Stimulated activated naive CD8-positive, alpha-beta T cell treated with anti-CD3 and anti-CD28 coated beads, Interleukin-15, amount 100 ng/mL, for 72 hours (primary cell): ENCODE measurements at places on chromosomes 6 and 20.

DNA sequence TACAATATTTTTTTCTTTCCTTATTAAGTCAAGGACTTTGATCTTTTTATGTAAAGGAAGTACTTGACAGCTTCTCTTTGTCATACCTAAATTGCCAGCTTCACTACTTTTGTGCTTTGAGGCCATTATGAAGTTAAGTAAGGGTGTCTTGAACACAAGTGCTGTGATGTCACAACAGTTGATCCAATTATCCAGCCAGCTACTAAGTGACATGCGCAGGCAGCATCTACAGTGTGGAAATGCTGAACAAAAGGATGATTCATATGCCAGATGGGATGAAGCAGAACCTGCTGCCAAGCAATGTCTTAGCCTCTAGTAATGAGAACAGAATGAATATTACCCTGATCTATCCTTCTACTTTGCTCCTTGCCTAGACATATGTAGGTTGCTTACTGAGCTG lies 68.3 kb upstream of the TMEM244 start:
- DNase-seq, result no peak

GRCh38 chr20:49700411-49701185 lies 13.1 kb downstream of the B4GALT5 start:
- no peak for DNase-seq

- DNase-seq, result no peak
Measured at GRCh38 chr6:46221222-46221793, 50.5 kb upstream of the ENPP5 start.

DNA sequence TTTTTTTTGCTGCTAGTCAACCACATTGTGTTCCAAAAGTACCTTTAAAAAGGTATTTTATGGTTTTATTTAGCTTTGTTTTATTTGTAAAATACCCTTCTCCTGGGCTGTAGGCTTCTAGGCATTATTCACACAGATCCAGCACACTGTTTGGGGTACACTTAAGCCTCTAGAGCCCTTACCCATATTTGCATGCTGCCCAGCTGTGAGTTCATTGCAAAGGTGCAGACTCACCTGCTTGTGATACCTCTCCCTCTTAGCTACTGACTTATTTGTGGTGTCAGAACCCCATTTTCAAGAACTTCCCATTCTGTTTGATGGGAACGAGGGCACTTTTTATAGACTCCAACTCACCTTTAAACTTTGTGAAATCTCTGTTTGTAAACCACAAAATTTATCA lies 69.8 kb downstream of the RIN2 start:
- DNase-seq, result no peak

GRCh38 chr6:38136547-38136946 lies 317.0 kb downstream of the ZFAND3 start:
- no peak for DNase-seq

DNA sequence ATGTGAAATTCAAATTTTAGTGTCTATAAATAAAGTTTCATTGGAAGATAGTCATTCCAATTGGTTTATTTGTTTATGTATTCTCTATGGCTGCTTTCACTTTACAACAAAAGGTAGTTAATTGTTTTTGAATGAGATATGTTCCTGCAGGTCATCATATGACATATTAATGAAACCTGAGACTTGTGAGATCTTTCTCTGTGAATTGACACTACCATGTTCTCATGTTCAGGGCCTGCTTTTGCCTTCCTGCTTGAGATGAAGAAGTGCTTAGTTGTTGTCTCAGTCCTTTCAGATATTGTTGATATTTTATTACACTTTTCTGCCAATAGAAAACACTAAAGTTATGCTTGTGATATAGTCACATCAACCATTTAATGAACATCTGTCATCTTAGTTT lies 132.5 kb downstream of the UTRN start:
- DNase-seq, result no peak

- DNase-seq, result no peak
Measured at GRCh38 chr20:40813029-40813431, 124.0 kb upstream of the MAFB start.

DNA sequence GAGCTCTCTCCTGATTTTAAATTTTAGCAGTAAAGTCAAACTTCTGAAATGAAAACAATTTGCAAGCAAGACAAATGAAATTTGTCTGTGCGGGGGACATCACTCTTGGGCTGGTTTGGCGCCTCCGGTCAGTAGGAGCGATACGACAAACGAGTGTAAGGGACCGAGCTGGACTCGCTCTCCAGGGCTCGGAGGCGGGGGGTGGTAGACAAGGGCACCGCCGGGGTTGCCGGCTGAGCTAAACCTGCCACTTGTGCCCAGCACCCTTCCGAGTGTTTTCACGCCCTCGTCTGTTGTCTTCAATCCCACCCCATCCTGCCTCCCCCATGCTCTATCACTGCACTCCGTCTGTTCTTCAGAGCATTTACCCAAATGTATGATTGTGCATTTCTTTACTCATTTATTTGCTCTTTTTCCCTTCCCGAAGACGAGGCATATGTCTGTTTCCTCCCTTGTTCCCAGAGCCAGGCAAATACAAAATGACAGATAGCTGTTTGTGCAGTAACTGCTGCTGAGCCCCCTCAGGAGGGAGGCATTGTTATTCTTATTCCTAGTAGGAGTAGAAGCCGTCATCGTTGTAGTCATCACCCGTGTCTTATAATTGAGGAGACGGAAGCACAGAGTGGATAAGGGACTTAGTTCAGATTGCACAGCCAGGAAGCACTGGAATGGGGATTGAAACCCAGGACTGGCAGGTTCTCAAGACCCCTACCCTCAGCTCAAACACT lies 62.8 kb upstream of the APCDD1L start:
- no peak for DNase-seq

GRCh38 chr6:159633196-159633595 lies 59.8 kb downstream of the SOD2 start:
- no peak for DNase-seq

DNA sequence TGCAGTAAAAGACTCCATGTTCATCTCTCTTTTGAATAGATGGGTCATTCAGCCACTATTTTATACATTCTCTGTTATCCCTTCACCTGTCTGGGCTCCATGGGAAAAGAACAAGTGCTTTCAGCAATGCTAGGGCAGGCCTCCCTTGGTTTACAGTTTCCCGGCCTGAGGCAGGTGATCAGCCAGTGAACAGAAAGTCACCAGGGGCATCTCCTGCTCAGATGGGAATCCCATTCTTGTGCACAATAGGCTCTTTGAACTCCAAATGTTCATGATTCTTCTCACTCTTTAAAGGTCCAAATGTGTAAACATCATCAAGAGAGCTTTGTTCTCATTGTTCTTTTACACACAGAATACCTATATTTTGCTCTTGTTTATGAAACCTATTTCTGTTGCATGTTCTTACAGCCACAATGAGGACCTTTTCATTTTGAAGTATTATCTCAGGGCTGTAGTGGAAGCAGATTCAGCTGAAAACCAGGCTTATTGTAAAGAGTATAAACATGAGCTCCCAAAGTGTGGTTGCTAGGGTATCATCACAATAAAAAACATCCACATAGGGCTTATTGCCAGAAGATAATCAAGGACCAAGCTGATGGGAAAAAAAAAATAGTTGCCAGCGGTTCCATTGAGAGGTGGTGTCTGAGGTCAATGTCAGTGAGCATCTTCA lies 267.1 kb upstream of the SGK1 start:
- no peak for DNase-seq

GRCh38 chr6:37150314-37150713 lies 19.6 kb upstream of the PIM1 start:
- DNase-seq, result no peak

GRCh38 chr6:75863001-75863400 lies 114.0 kb downstream of the MYO6 start:
- DNase-seq, result no peak

GRCh38 chr6:120496661-120497060 lies 837.6 kb downstream of the TBC1D32 start:
- no peak for DNase-seq

- no peak for DNase-seq
Measured at GRCh38 chr6:169190970-169191369, 62.7 kb downstream of the THBS2 start.

DNA sequence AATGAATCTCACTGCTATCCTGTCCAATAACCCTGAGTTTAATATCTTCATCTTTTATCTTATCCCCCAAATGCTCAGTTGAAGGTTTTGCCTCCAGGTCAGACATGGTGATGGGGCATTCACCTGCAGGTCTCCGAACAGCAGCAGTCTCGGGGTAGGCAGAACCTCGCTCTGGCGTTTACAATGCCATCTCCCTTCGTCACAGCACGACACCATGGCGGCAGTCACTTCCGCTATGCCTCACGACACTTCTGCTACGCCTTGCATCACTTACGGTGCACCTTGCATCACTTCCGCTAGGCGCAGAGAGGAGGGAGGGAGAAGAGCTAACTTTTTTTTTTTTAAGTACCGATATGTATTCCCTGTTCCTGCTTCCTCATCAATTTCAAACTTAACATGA lies 194.9 kb downstream of the BCAS1 start:
- DNase-seq, result no peak

GRCh38 chr6:141056945-141057625 lies 1075.6 kb upstream of the GJE1 start:
- no peak for DNase-seq

- no peak for DNase-seq
Measured at GRCh38 chr6:92667843-92668242, 751.5 kb downstream of the EPHA7 start.

- DNase-seq, result no peak
Measured at GRCh38 chr6:46667377-46667776, 14.6 kb downstream of the SLC25A27 start.

- DNase-seq, result no peak
Measured at GRCh38 chr6:38039502-38039901, 220.0 kb downstream of the ZFAND3 start.

DNA sequence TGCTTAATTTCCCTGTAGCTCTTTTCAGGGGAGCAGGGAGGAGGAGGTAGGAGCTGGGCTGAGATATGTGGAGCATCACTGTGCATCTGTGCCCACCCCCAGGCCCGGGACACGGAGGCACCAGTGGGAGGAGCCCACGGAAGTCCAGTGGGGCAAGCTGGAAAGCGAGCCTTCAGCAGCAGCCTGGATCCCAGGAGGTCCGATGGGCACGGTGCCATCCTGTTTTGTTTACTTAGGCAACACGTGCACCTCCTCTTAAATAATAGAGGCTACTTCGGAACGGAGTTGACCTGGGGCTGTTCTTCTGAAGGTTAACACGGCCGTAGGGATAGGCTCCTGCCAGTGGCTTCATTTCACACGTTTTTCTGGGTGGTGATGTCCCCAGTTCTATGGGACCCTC lies 51.6 kb downstream of the CDH4 start:
- no peak for DNase-seq

DNA sequence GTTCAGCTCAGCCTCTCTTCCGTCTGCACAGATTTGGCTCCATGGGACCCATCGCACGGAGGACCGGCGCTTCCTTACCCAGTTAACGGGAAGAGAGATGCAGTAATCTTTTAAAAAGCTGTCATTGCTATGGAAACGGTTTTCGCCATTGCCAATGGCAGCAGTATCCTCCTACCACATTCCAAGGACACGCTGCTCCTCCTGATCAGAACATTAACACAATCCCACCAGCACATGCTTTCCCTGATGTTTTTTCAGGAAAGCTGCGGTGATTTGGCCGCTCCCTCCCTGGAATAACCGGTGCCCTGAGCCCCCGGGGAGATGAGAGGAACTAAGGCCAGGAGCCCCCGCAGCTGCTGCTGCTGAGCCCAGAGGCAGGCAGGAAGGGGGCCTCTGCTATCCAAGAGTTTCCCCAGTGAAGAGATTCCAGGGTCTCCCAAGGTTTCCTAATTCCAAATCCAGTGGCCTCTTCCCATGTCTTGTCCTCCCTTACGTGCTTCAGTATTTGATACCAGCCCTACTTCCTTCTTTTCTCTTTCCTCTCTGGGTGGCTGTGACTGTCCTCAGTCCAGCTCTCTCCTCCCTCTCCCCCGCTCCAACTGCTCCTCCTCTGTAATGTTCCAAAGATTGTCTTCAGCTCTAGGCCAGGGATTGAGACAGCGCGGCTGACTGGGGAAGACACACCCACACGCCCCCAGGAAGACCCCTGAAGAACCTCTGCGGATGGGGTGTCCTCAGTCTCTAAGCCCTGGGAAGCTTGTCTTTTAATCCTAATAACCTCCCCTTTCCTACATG lies 2.6 kb downstream of the BNIP5 start:
- no peak for DNase-seq

- no peak for DNase-seq
Measured at GRCh38 chr6:33766921-33767907, 20.5 kb upstream of the IP6K3 start.

DNA sequence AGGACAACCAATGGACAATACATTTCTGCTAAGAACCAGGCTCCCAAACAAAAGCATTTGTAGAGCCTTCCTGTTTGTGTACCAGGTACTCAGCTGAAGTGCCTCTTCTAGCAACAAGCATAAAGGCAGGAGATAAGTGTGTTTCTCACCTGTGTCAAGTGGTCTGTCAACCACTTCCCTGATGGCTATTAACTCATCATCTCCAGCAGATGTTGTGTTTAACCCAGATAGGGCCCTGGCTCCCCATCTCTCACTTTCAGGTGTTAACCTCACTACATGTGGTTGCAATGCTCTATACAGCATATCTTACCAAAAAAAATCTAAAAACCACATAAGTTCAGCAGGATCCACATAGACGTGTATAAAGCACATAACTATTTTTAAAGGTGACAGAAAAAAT lies 9.6 kb upstream of the IL17A start:
- peak; percentile 64 for DNase-seq

- no peak for DNase-seq
Measured at GRCh38 chr20:25239387-25240370, 8.2 kb upstream of the PYGB start.
